ENCODE measurements at places on chromosomes 1 and 21.
A peak's percentile ranks its signal among the peaks of the same experiment; 100 is the strongest.

DNA sequence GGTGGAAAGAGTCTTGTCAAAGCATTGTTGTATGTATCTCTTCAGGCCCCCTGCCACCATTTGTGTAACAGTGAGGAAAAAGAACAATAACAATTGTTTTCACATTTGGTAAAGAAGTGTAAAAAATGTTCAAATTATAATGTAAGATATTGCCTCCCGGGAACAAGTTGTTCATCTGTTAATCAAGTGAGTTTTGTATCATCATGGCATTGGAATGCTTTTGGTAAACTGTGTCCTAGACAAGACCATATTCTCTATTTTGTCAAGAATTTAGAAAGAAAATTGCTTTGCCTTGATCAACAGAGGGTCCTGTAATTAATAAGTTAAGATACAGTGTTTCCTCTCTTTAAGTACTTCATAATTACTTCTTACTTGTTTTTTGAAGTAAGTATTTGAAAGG is 692.0 kb upstream of the NR5A2 start:
- no peak for DNase-seq

- DNase-seq = no peak
Observed at GRCh38 chr1:78797108-78797781, 147.6 kb downstream of the IFI44 start.

GRCh38 chr1:193794239-193794638 is 607.8 kb upstream of the B3GALT2 start:
- DNase-seq = no peak

DNA sequence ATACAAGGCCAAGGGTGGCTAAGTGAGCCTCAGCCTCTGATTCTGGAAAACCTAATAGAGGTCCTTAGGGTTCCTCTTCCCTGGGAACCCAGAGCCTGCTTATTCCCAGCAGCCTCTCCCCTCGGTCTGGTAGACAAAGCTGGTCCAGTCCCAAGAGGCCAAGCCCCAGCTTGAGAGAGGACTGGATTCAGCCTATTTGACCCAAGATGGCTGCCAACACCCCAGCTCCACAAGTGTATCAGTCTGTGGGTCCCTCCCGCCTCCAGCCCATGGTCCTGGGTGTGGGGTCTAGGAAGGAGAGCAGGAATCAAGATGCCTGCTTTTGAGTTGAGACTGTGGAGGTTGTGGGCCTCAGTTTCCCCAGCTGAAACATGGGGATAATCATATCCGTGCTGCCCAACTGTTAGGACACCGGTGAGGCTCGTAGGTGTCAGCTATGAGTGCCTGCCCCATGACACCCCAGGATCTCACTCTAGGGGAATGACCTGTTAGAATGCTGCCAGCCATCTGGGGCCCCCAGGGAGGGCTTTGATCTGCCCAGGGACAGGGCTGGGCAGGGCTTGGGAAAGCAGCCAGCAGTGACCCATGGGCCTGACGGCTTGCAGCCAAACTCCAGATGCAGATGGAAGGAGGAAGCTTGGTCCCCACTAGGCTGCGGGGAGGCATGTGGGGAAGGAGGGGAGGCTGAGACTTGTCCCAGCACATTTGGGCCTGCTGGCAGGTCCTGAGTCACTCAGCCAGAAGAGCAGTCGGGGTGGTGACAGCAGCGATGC is 45.4 kb downstream of the NUAK2 start:
- no peak for DNase-seq

DNA sequence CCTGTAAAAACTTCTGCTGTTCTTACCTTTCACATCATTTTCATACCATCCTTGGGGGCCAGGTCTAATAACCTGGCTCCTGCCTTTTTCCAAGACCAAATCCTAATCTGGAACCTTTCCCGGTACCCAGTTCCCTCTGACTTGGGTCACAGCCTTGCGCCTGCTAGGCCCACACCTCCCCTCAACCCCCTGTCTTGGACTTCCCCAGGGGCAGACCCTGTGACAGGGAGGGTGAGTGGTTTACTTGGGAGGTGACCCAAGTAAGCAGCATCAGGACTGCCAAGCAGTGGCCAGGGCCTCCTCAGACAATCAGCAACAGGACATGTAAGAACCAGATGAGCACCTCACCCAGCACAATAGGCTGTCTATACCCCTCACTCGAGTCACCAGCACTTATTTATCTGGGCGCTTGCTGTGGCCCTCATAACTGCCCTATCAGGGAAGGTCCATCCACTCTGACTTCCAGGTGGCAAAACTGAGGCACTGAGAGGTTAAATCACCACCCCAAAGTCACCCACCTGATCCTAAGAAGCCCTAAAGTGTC is 124.7 kb downstream of the MATN1 start:
- DNase-seq = no peak

- no peak for DNase-seq
Observed at GRCh38 chr1:3975903-3976630, 76.0 kb upstream of the C1orf174 start.

- no peak for DNase-seq
Observed at GRCh38 chr21:41160036-41160435, 7.9 kb upstream of the BACE2 start.

DNA sequence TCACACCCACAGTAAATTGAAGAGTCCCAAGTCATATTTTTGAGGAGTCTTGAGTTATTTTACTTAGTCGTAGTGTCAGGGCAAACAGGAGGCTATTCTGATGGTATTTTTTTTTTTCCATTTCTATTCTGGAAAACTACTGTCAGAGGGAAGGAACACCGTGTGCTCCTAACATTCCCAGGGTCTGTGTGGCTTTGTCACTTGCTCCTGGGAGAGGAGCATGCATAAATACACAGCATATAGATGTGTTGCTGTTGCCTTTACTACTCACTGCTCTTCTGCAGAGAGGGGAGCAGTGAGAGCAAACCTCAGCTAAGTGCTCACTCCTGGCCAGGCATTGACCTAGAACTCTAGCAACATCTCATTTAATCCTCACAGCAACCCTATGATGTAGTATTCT is 45.8 kb downstream of the COLGALT2 start:
- DNase-seq = no peak

DNA sequence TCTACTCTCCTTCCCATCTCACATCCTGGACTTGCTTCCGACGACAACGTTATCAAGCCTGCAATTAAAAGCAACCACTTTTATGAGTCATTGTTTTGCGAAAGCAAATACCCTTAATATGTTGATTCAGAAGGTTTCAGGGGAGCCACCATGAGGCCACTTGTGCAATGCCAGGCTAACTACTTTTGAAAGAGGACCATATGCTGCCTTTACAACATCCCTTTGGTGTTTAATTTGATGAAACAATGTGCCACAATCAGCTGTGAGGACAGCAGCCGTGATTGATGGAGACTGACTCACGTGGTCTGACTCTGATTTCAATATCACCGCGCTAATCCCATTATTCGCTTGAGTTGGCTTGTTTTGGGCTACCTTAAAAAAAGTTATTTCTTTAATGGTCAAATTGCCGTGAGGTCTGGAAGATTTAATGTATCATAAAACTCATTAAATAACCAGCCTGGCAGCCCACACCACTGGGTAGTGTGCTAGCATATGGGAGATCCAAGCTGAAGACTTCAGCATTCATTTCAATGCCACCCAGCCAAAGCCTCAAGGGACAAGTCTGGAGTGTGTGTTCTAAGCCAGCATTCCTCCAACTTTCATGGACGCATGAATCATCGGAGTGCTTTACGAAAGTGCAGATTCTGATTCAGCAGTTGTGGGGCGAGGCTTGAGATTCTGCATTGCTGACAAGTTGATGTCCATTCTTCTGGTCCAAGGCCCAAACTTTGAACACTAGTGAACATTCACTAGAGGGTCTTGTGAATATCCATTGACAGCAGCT is 73.3 kb upstream of the PAXBP1 start:
- DNase-seq = no peak

- no peak for DNase-seq
Observed at GRCh38 chr1:87203904-87204303, 124.8 kb upstream of the LMO4 start.

- no peak for DNase-seq
Observed at GRCh38 chr21:29308456-29308783, 9.7 kb downstream of the BACH1 start.

- DNase-seq = no peak
Observed at GRCh38 chr21:22421416-22422180, 1423.4 kb downstream of the NCAM2 start.

GRCh38 chr1:43414634-43415223 is 25.0 kb downstream of the SZT2 start:
- DNase-seq = peak; percentile 45

- DNase-seq = no peak
Observed at GRCh38 chr1:48470481-48470855, 1.5 kb downstream of the SPATA6 start.

GRCh38 chr1:15900662-15901279 is 53.3 kb downstream of the SPEN start:
- DNase-seq = no peak

- no peak for DNase-seq
Observed at GRCh38 chr1:230970432-230970831, 8.2 kb downstream of the TTC13 start.

GRCh38 chr21:17482928-17483327 is 29.9 kb upstream of the CXADR start:
- no peak for DNase-seq

DNA sequence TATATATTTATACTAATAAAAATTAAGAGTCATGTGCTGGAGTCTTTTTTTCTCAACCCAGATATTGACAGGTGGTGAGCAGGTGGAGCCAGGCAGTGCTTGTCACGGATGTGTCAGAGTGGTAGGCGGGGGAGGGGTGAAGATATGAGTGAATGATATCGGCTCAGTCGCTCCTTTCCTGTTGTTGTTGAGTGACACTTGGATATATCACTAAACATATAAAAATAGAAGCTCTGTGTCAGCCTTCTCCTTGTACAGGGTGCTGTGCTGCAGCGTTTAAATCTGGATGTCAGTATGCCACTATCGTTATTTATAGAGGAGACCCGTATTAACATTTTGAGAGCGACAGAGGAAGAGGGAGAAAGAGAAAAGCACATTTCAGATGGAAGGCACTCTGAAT is 339.6 kb downstream of the NUF2 start:
- DNase-seq = no peak

DNA sequence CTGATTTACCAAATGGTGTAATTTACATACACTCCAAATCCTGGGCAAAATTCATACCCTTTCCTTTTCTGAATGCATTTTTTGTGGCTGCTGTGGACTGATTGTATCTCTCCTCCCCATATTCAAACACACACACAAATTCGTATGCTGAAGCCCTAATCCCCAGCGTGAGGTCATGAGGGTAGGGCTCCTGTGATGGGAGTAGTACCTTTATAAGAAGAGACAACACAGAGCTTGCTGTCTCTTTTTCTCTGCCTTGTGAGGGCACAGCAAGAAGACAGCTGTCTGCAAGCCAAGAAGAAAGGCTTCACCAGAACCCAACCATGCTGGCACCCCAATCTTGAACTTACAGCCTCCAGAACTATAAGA is 24.4 kb downstream of the DUSP10 start:
- no peak for DNase-seq

DNA sequence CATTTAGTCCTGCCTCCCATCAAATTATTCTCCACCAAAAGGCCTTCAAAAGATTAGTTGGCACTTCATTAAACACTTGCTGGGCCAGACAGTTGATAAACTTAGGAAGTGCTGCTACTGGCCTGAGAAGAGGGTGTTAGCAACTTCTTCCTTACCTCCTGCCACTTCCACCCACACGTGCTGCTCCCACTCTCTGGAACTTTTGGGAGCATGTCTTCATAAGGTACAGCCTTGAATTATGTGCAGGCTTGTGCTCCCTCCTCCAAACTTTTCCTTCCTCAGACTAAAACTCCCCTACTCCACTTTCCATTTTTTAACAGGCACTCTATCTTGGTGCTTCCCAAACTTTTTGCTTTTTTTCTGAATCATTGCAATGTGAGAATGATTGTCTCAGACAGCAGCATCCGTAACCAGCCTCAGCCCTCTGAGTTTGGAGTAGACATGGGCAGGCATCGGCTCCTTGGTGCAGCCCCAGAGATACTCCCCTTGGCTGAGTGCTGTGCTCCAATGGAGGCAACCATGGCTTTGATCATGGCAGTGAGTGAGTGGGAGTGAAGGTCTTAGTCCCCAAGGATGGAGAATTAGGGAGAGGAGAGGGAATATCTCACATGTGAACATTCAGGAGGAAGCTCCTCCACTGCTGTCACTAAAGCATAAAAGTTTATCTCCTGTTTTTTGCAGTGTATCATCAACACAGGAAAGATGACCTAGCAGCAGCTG is 8.7 kb upstream of the LELP1 start:
- no peak for DNase-seq

DNA sequence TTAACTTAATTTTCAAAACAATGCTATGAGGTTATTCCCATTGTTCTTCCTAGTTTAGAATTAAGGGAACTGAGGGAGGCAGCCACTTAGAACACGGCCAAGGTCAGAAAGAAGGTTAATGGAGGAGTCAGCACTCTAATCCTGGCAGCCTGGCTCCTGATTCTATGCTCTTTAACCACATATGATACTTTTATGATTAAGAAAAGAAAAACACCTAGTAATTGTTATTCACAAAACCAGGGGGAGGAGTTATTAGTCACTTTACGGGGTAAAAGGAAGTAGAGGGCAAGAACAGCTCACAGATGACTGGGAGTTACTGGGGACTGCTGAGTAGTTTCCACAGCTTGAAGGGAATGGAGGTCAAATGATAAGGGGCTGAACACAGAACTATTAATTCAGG is 38.6 kb downstream of the GADD45A start:
- DNase-seq = no peak

- DNase-seq = no peak
Observed at GRCh38 chr1:4530166-4530785, 124.1 kb upstream of the AJAP1 start.

DNA sequence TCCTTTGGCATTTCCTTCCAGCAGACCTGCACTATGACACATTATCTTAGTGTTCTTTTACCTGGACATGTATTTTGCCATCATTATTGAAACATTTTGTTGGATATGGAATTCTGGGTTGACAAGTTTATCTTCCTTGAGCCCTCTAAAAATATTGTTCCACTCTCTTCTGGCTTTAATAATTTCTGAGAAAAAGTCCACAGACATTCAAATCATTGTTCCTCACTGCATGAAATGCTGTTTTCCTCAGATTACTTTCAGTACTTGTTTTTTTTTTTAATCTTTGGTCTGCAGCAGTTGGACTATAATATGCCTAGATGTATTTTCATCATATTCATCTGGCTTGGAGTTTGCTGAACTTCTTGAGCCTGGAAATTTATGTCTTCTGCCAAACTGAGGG is 88.7 kb downstream of the HLCS start:
- no peak for DNase-seq

DNA sequence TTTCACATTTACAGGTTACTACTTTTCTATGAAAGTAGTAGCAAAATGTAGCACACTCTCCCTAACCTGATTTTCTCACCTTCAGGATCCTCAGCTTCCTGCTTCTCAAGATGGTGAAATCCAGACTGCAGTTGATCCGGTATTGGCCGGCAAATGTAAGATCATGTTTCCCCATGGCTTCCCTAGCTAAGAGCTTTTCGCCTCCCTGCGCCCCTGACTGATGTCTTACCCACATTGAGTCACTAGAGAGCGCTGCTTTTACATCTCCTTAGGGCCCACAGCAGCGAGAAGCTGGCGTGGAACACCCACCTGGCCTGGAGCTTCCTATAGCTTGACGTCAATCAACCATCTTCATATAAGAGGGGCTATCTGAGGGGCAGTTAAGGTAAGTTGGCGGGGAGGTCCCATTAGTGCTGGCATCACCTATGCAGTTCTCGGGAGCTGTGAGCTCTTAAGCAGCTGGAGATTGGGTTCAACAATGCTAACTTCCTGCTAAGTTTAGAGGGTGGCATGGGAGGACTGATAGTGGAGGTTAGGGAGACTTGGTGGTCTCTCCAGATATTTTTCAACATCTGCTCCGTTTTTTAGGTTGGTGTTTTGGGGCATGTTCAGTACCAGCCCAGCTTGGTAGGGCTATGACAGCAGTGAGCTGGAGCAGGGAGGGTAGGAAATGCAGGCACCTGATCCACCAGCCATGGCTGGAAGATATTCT is 5.5 kb downstream of the PTPN7 start:
- DNase-seq = no peak
